GM13976 (cell line): ENCODE measurements at places on chromosomes 11 and 22.

GRCh38 chr11:22558664-22559063, 67.0 kb downstream of the FANCF start:
- DNase-seq: no peak

DNA sequence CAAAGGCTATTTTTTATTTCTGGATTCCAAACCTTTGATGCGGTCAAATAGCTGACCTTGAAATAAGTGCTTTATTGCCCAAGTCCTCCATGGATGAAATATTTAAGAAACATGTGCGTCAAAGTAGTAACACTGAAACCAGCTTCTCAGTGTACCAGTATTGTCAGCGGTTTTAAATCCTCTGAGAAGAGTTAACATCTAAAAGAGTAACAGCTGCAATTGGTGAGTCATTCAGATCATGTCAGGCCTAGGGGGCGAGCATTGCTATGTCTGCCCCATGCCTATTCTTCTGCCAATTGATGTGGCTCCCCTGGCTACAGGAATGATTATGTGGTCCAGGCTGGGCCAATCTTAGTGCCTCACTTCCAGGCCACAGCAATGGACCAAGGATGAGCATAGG, 263.3 kb upstream of the SORL1-AS1 start:
- no peak for DNase-seq

DNA sequence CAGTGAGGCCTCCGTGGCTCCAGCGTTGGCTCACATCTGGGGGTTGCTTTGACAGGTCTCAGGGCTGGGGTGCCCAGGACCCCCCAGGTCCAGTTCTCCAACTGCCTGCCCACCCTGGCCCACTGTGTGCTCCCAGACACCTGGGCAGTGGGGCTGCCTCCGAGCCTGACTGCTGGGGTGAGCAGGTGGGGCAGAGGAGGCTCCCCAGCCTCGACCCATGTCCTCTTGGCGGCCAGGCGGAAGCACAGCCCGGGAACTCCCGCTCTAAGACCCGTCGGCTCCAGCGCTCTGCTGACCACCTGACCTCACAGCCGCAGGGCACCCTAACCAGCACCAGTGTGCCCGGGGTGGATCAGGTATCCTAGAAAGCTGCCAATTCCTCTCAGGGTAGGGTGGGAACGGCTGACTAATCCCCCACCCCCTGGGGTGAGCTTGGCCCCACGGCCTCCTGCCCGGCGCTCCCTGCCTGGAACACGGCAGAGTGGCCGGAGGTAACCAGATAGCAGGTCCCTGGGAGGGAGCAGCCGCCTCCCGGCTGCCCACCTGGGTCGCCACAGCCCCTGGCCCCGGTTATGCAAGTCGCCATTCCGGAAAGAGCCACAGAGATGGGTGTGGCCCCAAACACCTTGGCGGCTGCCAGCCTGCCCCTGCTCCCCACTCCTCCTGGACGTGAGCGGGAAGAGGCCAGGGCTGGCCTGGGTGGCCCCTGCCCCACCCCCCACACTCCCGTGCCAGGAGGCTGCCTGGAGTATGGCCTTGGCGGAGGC, 19.2 kb upstream of the MUC5B start:
- peak; percentile 17 for DNase-seq

DNA sequence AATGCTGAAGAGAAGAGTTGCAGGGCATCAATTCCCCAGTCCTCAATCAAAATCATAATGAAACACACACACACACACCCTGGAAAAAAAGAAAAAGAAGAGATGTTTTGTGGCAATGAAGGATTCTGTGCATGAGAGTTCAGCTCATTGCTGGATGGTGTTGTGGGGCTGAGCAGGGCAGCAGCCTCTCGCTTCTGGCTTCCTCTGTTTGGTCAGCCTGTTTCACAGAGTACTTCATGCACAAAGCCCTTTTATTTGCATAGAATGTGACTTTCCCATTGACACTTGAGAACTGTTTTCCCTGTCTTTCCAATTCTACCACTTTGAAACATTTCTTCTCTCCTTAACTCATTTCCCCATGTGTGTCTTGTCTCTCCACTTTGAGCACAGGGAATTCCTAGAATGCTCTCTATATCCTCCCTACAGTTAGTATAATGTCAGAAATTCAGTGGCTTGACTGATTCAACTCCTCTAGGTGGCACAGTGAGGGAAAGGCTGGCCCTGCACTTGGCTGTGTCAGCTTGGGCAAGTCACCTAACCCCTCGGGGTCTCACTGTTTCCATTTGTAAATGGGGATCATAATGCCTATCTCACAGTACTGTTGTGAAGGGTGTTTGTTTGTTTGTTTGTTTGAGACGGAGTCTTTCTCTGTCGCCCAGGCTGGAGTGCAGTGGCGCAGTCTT, 25.4 kb upstream of the BSX start:
- DNase-seq: no peak

GRCh38 chr11:10770626-10771254, 19.7 kb downstream of the CTR9 start:
- DNase-seq: no peak

GRCh38 chr22:24695561-24696511, 78.7 kb downstream of the PIWIL3 start:
- no peak for DNase-seq

GRCh38 chr22:40753114-40753513, 66.0 kb downstream of the SLC25A17 start:
- DNase-seq: no peak
